ENCODE measurements at places on chromosomes 2 and 18.

- DNase-seq, result peak; percentile 35
Measured at GRCh38 chr2:112021781-112022231, 33.3 kb upstream of the TMEM87B start.

- DNase-seq, result no peak
Measured at GRCh38 chr18:24080861-24081260, 58.0 kb upstream of the CABYR start.

DNA sequence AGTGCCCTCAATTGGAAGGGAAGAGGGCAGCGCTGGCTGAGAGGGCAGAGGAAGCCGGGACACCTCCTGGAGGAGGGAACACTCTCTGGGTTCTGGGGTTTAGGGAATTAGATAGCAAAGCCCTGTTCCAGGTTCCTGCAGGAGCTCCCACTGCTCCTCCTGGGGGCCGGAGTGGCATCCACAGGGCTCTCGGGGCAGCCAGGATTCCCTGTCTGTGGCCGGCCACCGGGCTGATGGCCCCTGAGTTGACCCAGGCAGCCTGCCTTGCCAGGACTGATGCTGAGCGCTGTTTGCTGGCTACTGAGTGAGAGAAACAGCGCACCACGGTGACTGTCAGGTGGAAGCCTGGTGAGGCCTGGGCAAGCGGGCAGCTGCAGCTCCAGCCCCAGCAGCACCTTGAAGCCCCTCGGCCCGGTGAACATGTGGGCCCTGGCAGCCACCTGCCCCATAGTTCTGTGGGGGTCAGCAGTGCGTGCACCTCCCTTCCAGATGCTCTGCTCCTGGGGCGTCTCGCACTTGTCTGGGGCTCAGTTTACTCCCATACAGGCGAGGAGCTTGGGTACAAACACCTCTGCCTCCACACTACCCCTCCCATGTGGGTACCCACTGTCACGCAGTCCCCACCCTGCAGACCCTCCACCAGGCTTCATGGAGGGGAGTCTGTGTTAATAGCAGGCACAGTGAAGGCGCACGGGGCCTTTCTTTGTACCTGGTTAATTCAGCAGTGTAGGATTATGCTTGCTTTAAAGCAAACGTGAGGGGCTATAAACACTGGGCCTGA, 7.7 kb upstream of the ALLC start:
- DNase-seq, result no peak

DNA sequence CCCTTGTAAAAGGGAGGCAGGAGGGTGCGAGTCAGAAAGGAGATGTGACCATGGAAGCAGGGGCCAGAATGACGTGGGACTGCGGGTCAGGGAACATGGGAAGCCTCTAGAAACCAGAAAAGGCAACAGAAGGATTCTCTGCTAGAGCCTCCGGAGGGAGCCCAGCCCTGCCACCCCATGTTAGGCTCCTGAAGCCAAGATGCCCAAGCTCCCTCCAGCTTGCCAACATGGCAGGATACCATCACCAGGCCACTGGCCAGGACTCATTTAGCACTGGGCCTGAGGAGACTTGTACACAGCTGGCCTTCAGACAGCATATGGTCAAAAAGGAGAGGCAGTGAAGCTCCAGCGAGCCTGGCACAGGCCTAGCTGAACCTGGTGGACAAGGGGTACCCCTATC, 5.6 kb downstream of the TMEM247 start:
- DNase-seq, result no peak

DNA sequence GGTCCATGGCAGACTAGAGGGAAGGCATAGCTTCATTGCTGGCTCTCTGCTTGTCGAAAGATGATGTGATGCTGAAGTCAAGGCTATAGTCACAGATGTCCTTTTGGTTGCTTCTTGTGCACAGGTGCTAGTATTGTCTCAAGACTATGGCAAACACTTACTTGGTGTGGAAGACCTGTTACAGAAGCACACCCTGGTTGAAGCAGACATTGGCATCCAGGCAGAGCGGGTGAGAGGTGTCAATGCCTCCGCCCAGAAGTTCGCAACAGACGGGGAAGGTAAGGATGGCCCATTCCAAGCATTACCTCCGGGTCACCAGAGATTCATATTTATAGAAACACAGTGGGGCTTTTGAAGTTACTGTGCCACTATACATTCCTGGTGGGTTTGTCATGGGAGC, 95.5 kb upstream of the EML6 start:
- DNase-seq, result no peak

DNA sequence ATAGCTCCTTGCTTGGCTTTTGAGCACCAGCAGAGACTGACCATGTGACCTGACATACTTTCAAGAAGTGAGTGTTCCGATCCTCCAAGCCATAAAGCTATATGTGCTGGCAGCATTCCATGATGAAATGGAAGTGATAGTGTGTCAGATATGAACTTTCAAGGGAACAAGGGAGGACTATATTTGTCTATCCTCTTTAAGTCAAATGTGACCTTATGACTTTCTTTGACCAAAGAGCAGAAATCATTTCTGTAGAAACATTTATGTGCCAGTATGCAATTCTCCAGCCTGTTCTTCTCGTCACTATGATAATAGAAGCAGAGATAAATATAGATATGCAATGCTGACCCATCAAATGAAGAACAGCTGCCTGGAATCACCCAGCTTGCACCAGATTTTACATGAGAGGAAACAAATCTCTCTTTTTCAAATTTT, 14.4 kb downstream of the HYCC2 start:
- peak; percentile 52 for DNase-seq

DNA sequence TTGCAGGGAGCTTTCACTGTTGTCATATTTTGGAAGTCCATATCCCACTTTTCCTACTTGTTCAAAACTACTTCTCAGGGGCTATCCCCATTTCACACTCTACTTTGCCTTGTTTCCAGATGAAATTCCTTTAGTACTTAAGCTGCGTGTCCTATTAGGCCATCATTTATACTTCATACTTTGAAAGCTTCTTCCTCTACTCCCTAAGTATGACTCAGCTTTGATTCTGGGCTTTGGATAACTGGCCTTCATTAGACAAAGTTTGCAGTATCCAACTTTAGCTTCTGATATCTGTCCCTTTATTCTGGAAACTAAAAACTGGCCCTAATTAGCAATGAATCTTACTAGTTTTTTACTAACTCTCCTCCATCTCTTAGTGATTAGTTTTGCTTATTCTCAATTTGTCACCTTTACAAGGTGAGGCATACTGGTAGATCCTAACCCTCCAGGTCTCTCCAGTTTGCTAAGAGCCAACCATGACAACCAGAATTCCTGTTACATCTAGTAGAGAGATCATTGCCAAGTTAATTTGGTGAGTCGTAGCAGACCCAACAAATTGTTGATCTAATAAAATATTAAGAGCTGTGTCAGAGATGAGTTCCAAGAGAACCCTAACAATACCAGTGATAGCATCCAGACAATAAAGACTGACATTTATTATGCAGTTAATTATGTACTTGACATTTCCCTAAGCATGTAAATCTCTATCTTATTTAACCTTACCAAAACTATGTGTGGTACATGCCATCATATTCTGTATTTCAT, 31.2 kb upstream of the ITGAV start:
- DNase-seq, result peak; percentile 40

DNA sequence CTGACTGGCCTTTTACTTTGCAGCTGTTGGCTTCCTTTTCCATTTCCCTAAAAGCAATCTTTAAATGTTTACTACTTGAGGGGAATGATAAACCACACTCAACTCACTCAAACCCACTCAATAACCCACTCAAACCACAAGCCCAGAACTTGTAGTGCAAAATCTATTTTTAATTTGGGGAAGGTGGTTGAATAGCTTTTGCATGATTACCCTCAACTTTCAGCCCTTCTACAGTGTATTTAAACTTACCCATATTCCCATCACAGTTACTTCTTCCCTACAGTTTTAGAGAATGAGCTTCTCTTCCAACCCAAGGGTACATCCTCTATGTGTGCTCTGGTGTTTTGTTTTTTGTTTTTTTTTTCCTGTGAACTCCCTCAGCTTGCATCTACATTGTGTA, 636.1 kb downstream of the TDRD15 start:
- DNase-seq, result no peak

GRCh38 chr2:20478961-20479360, 32.1 kb downstream of the RHOB start:
- no peak for DNase-seq

DNA sequence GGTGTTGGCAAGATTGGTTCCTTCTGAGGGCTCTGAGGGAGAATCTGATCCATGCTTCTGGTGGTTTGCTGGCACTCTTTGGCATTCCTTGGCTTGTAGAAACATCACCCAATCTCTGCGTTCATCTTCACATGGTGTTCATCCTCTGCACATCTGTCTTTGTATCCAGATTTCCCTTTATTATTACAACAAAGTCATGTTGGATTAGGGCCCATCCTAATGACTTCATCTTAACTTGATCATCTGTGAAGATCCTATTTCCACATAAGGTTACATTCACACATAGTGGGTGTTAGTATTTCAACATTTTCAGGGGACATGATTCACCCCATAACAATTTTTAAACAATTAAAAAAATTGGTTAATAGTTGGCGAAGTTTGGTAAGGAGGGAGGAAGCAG, 177.4 kb upstream of the CWC22 start:
- DNase-seq, result peak; percentile 60

DNA sequence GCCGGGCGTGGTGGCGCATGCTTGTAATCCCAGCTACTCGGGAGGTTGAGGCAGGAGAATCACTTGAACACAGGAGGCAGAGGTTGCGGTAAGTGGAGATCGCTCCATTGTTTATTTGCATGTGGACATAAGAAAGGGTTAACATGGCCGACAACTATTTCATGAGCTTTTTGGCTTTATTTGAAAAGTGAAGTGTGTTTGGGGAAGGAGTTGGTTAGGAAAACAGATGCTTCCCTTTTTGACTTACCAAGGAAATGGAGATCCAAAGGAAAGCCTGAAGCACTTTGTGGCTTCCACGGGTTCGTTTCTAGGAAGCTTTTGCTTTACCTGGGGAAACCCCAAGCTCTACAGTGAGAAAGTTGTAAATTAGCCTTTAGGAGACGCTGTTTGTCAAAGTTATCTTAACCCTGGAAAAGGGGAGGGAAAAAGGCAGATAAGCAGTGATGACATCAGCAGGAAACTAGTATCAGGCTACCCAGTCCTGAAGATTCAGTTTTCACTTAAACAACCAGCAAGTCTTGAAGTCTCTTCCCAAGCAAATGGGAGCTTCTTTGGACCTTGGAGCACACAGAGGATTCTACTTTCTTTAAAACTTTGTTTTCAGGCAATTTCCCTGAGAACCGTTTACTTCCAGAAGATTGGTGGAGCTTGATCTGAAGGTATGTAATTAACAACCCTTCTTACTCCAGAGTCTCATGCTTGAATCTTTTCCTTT, at the start of gene CASP10:
Gene CASP10 (plus strand): TSS at position 492 of the 715 bp plus-strand sequence. CDS start 2,637 bp downstream, outside the sequence.
- peak; percentile 85 for DNase-seq

- no peak for DNase-seq
Measured at GRCh38 chr2:120348737-120349439, 3.0 kb downstream of the INHBB start.

DNA sequence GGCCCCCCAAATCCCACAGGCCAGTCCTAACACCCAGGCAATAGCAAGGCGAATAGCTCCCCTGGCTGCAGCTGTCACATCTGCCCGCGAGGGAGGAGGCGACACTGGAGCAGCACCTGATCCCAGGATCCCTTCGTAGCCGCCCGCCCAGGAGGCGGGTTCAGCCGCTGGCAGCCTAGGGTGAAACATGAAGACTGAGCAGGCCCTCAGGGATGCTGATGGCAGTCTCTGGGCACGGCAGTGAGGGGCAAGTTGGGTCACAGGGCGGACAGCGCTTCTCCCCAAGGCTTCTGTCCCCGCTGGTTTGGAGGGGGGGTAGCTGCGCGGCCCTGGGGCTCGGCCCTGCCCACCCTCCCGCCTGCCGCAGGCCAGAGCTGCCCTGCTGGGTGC, 1.9 kb downstream of the DNMT3A start:
- DNase-seq, result no peak

DNA sequence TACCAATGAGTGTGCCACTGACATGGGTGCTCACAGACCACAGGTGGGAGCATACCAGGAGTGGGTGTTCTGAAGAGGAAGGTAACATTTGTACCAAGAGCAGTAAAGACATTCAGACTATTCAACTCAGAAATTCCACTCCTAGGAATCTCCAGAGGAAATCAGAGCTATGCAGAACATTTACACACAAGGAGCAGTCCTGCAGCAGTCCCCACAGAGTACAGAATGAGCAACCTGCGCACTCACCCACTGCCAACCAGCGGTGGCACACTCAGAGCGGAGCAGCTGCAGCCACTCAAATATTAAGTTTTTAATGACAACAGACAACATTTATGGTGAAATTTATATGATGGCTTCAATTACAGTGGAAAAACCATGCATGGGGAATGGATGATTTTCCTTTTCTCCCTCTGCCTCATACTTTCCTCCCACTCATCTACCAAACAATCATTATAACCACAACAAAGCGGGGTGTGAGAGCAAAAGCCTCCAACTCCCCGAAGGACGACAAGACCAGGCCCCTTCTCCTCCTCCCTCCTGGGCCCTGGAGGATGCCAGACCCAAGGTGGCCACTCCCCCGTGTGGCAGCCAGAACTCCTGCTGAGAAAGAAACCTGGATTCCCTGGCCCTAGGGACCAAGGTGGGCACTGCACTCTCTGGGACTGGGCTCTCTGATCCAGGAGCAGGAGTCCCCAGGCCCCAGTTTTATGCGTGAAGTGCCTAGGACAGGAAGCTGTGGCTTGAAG, 5.4 kb downstream of the HS6ST1 start:
- DNase-seq, result peak; percentile 21

DNA sequence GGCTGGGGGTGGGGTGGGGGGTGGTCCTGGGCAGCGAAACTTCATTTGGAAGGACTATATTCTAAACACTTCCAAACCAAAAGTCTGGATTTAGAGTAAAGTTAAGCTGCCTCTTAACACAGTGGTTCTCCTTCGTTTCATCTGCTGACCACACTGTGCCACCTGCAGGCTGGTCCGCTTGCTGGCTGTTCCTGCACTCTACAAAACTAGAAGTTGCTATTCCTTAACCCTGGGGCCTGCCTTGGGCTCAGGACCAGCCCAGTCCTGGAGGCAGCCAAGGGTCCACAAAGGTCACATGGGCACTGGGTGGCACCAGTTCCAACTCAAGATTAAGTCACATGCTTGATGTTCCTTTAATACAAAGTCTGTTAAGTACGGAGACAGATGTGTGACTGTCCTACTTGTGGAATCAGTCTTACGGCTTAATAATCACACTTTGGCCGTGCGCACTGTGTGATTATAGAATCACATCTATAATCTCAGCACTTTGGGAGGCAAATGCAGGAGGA, 195.4 kb downstream of the FAM210A start:
- peak; percentile 61 for DNase-seq

- peak; percentile 8 for DNase-seq
Measured at GRCh38 chr18:26227051-26227670, 916 bp downstream of the TAF4B start.

- DNase-seq, result no peak
Measured at GRCh38 chr2:8628179-8628865, 53.5 kb upstream of the ID2 start.

- no peak for DNase-seq
Measured at GRCh38 chr18:30469091-30469490, 573.5 kb downstream of the DSC3 start.

Measured in iris pigment epithelial cell (primary cell).